ENCODE measurements at places on chromosomes 5 and 9.

- no peak for DNase-seq
These were observed 61.0 kb downstream of the DAP start for GRCh38 chr5:10699987-10700386.

DNA sequence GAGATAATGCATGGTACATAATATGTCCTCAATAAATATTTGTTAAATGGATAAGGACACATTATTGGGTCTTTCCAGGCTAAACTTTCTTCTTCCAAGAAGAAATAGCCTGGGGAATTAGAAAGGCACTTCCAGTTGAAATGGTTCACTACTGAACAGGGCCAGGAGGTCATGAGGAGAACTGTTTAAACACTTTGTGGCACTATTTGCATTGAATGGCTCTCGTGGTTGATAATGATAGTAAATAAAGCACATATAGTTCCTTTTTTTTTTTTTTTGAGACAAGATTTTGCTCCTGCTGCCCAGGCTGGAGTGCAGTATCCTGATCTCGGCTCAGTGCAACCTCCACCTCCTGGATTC lies 19.9 kb upstream of the CAST start:
- no peak for DNase-seq

DNA sequence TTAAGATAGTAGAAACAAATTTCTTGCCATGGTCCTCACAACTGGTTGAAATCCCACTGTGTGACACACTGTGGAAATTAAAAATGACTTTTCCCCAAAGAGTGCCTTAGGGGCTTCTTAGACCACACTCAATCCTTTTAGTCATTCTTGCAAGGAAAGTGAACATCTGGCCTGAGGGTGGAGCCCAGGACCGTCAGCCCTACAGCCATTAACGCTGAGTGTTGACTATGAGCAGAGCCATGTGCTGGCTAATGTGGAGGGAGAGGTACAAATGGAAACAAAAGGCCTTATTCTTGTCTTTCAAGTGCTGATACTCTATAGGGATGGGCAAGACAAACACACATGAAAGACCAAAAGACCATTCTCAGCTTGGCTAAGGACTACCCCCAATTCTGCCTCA lies 456.5 kb downstream of the ZSWIM6 start:
- DNase-seq = no peak

DNA sequence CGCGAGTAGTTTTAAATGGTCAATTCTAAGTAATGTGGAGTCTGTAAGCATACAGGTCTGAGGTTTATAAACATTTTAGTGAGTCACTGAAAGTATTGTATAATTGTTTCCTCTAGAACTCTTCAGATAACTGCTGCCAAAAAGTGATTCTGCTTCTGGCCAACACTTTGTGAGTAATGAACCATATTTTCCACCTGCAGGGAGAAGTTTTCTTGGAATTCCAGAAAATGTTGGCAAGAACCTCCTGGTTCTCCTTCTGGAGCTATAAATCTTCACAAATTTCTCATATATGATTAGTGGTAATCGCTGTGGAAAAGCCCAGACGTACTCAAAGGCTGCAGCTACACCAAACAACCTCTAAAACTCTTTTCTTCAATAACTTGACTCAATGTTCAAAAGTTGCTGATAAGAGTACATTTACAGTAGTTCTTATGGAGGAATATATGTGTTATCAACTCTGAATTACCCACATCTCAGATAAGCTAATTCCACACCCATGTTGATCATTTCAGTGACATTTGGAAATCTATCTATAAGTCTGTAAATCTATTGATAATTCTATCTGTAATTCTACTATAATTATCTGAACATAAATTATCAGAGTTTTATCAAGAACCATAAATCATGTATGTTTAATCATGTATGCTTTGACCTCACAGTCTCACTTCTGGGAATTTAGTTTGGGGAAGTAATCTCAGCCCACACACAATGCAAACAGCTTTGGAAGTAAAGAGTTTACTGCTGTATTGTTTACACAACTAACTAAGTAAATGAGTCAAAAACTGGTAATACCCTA lies 74.1 kb downstream of the FNBP1 start:
- no peak for DNase-seq

DNA sequence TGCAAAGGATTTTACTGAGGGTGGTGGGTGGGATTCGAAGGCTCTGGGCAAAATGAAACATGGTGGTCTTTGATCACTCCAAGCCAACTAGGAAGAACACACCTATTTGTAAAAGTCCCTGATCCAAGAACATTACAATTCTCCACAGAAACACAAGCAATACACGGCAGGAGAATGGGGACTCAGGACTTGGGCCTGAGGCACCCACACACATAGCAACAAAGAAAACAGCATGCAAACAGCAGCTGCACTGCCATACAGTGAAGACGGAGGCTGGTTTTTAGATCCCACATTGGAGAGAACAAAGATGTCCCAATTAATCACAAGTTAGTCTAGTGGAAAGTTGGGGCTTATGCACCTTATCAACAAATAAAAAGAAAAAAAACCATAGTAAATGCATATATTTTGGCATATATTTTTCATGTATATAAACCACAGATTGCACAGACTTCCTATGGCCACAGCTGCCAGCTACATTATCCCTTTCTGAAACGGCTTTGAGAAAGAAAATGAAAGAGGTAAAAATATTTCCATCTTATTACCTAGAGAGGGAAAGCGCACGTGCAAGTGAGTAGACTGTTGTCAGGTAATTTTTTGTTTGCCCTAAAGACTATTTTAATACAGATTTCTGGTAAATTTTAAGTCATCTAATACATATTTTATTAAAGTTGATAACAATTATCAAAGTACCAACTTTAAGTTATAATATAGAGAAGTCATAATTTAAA lies 410.9 kb downstream of the BNC2 start:
- no peak for DNase-seq

- DNase-seq = no peak
These were observed 299.0 kb downstream of the TLR4 start for GRCh38 chr9:118003240-118003639.

DNA sequence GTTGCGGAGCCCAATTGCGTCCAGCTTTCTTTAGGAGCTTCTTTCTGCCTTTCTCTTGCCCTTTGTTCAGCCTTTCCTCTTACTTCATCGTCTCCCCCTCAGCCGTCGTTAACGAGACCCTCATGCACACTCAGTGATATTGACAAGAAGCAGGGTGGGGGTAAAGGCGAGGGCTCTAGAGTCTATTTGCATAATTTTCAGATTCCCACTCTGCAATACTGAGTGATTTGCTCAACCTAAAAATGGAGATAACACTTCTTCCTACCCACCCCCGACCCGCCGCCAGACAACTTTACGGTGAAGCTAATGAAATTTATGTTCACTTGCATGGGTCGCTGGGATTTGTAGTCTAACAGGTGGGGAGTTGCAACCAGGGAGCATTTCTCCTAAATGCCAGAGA lies 1.3 kb upstream of the TBC1D2 start:
- DNase-seq = peak; percentile 49

DNA sequence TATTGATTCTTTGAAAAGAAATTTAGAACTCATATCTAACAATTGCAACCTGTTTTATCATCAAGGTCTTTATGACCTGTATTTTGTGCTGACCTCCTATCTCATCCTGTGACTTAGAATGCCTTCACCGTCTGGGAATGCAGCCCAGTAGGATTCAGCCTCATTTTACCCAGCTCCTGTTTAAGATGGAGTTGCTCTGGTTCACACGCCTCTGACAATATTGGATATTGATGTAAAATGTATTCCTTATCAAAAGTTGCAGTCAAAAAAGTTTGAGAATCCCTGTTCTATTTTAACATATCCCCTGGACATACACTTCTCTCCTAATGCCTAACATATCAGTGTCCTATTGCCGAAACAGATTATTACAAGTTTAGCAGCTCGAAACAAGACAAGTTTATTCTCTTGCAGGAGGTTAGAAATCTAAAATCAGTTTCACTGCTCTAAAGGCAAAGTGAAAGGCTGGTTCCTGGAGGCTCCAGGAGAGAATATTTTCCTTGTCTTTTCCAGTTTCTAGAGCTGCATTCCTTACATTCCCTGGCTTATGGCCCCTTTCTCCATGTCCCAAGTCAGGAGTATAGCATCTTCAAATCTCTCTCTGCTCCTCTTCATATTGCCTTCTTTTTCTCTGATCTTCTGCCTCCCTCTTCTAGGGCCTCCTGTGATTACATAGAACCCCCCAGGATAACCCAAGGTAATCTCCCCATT lies 31.5 kb upstream of the LVRN start:
- no peak for DNase-seq

DNA sequence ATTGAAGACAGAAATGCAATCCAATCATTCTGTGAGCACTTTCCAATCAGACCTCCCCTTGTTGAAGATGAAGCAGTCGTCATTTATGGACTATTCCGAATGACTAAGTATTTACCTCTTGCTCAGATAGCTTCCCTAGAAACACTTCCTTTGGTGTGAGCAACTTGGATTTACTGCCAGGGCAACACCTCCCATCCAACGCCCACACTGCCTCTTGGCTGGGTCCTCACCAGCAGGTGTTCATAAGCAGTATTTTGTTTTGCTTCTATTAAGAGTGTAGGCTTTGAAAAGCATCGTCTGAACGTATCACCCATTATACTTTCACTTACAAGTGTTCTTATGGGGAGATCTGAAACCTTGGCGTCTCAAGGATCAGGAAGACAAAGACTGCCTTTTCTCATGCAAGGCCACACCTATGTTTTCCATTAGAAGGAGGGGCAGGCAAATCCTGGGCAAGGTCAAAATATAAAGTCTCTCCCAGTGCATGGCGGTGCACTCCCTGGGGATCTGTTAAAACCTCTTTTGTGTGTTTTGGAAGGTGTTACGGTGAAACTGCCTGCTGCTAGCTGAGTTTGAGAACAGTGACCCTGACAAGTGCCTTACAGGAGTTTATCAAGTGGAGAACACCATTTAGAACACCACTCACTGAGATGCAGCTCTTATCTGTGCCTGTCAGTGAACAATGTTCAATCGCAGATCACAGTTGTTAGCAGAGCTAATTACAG lies 10.6 kb upstream of the MARCHF3 start:
- no peak for DNase-seq

GRCh38 chr9:14573319-14573718 lies 119.9 kb downstream of the ZDHHC21 start:
- DNase-seq = no peak

DNA sequence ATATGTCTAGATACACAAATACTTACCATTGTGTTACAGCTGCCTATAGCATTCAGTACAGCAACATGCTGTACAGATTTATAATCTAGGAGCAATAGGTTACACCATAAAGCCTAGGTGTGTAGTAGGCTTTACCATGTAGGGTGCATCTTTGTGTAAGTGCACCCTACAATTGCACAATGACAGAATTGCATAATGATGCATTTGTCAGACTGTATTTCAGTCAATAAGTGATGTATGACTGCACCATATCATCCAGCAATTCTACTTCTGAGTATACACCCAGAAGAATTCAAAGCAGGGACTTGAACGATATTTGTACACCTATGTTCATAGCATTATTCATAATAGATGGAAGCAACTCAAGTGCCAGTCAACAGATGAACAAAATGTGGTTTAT lies 100.4 kb upstream of the SLC44A1 start:
- DNase-seq = no peak

DNA sequence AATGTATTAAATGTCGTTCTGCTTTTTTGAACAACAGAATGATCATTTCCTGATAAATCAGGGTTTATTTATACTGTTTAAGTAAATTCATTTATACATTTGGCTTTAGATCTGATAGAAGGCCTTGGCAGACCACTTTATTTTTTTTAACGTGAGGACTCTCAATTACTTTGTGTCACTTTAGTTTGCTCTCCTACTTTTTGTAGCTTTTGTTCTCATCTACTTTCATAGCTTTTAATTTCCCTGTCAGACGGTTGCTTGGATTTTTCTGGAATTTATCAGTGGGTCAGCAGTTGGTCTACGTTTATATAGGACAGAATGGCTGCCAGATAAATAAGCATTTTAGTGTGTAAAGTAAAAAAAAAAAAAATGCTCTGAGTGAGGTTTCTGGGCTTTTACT lies 902.3 kb upstream of the DMAC1 start:
- DNase-seq = no peak

GRCh38 chr9:135281151-135281550 lies 193.7 kb downstream of the OLFM1 start:
- no peak for DNase-seq

DNA sequence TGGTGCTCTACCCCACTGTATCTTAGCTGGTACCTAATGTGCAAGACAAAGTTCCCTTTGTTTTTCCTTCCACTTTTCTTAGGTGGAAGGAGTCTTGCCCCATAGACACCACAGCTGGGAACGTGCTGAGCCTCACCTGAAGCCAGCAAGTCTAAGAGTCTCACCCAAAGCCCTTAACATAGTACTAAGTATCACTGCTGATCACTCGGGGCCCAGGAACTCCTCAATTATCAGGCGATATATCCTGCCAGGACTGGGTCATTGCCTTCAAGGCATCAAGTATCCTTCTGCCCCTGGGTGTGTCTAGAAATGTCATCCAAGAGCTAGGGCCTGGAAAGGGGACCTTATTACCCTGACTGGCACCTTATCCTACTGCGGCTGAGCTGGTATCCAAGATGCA lies 123.9 kb downstream of the PTPRD start:
- DNase-seq = no peak

- no peak for DNase-seq
These were observed 2.6 kb upstream of the NFIL3 start for GRCh38 chr9:91426123-91426745.

GRCh38 chr9:2729003-2729402 lies 11.7 kb downstream of the KCNV2 start:
- DNase-seq = no peak

DNA sequence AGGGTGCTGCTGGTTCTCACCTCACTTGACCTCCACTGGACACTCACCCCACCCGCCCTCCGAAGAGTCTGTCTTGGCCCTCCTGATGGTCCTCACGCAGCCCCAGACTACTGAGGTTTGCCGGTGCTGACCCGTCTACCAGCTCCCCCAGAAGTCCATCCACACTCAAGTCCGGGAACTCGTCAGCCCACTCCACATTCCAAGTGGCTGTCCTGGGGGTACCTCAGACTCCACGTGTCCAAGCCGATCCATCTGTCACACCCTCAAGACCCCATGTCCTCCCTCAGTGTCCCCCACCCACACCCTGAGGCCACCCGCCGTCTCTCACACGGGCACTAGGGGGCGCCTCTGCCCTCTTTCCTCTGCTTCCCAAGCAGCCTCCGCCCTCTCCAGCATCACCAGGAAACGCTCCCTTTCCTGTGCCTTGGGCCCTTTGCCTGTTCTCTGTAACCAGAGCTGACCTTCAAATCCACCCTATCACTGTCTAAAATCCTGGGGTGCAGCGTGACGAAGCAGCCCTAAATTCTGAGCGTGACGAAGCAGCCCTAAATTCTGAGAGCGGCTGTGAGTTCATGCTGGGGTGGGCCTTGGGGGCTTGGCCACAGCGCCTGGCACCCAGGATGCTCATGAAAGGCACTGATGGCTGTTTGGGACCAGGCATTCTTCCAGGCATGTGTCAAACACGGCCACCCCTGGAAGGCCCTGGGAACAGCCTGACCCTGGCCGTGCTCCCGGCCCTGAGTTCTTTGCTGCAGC lies 95.7 kb downstream of the KCNT1 start:
- peak; percentile 61 for DNase-seq

GRCh38 chr9:94603259-94604160 lies 9.9 kb upstream of the FBP2 start:
- DNase-seq = peak; percentile 83

- no peak for DNase-seq
These were observed 125.1 kb downstream of the SUSD1 start for GRCh38 chr9:112049811-112050516.

Measured in activated CD4-positive, alpha-beta T cell treated with anti-CD3 and anti-CD28 coated beads for 48 hours (primary cell).